Hippocampal formation (tissue), 2 donors: ENCODE measurements at places on chromosomes 7 and 10.

GRCh38 chr7:129780257-129780973 lies 168.9 kb downstream of the NRF1 start:
- DNase-seq = no peak

DNA sequence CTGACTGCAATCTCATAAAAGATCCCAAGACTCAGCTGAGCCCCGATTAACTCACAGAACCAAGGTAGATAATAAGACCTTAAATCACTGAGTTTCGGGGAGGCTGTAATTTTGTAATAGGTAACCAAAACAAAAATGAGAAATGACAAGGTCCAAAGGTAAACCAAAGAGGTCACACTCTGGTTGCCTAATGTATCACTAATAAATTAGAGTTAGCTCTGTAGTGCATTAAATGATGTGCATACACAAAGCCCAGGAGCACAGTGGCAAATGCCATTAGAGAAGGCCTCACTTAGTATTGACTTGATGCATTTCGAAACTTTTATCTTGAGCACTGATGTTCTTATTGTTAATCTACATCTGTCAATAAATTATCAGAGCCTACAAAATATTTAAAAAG lies 237.7 kb upstream of the CCDC6 start:
- no peak for DNase-seq

GRCh38 chr7:47326220-47326619 lies 255.7 kb downstream of the TNS3 start:
- no peak for DNase-seq

DNA sequence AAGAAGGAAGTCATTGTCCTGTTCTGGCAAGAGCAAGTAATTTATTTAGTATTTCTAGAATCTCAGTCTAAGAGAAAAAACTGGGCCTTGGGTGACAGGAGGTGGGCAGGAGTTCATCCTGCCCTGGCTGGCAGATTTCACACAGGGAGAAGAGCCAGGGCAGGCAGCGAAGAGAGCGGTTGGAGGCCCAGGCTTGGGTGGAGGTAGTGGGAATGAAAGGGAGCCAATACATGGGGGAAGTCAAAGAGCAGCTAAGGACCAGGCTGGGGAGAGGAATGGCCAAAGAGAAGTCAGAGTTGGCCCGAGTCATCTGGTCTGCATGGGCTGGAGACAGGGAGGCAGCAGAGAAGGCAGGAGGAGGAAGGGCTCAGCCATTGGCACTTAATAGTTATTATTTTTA lies 51.4 kb downstream of the HECW1 start:
- DNase-seq = no peak

DNA sequence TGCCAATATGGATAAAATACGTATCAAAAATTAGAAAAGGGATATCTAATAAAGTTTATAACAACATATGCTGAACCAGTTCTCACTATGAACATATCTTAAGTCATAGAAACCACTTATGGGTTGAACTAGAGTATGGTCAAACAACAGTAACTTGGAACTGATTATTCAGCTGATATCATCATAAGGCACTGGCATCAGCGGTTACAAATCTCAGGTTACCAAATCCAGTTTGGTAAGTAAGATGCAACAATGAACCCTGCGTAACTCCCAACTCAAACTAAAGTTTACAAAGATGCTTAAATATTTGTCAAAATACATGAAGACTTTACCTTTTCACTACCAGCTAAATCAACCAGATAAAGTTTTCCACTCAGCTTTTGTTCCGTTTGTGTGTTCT lies 19.3 kb downstream of the KIF5B start:
- no peak for DNase-seq

DNA sequence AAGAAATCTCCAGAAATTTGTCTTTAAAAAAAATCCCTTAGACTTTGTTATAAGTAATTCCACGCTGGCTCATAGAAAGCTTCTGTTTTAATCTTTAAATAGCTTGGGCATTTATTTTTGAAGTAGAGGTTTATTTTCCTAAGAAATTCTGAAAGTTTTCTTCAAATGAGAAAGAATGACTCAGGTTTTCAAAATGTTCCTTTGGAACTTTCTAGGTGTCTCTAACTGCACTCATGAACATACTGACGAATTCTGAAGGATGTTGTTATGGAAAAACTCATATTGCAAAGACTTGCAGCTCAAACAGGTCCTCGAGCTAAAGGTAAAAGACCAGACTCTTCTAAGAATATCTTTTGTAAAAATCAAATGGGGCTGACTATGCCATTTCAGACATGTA lies 10.7 kb downstream of the DGKI start:
- no peak for DNase-seq

DNA sequence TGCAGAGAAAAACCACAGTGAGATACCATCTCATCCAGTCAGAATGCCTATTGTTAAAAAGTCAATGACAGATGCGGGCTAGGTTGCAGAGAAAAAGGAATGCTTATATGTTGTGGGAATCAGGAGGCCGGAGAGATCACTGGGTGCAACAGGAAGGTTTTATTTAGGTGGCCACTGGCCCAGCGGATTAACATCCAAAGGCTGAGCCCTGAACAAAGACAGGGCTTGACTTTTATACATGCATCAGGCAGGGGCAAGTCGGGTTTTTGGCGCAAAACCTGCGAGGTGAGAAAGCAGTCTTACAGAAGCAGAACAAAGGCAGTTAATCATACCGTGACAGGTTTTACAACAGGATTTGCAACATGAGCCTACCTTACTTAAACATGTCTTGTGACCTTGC lies 620 bp downstream of the ZNF117 start:
- no peak for DNase-seq
